T-cell (primary cell): ENCODE measurements at places on chromosomes 2 and 18. TPM values are rescaled to one million over a fixed set of nuclear protein-coding genes. Genes with fewer than 3 reads are reported as not detected.

- H3K4me1 ChIP-seq = no peaks in the 10 kb centered on the region
- DNase-seq = no peak
These were observed 64.0 kb downstream of the LPIN1 start for GRCh38 chr2:11810237-11810977.

DNA sequence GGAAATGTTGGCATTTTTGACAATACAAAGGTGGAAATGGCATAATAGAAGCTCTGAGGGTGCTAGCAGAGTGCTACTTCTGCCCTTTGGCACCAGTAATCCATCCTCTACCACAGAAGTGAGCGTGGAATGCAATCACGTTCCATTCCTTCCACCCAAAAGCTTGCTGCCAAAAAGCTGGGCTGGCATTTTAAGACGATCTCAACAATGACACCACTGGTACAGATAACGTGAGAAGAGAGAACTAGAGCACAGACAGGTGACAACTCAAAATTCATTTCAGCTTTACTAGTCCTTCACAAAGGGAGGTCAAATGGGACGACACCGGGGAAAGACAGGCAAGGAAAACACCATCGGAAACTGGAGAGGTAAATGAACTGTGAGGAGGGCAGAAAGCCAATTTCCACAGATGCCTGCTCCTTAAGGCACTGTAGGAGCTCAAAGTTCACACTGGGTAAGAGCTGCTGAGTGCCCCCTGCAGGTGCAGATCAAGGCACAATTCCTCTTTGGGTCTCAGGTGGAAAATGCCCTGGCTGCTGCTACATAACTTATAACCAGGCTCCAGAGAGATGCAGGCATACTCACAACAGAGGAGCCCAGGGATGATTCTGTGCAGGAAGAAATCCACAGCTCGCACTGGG, 50.7 kb upstream of the RNU4ATAC start:
- no peak overlapping the region for H3K4me3 ChIP-seq
- H3K36me3 ChIP-seq = peaks cover 2% of the 10 kb centered on the region
- no peak overlapping the region for H3K27ac ChIP-seq
- H3K27me3 ChIP-seq = no peaks in the 10 kb centered on the region
- DNase-seq = no peak

DNA sequence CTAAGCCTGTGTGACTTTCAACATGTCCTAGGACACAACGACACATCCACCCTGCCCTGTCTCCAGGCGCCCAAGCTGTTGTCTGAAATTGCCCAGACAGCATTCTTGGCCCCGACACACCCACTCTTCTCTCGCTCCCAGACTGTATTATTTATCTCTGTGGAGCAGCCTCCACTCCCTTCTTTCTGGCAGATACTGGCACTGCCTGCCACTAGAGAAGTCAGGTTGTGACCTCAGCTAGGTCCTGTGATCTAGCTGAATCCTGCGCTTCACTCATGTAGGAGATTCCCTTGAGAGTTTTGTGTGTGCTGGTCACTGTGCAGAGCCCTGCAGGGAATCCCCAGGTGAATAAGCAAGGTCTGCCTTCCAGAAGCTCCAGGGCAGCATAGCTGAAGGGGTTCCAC, 77.1 kb upstream of the TNP1 start:
- no peaks in the 10 kb centered on the region for H3K27me3 ChIP-seq
- no peak overlapping the region for H3K27ac ChIP-seq
- no peaks in the 10 kb centered on the region for H3K36me3 ChIP-seq
- no peaks in the 10 kb centered on the region for H3K4me1 ChIP-seq
- no peak overlapping the region for H3K4me3 ChIP-seq
- no peak for DNase-seq

GRCh38 chr2:128545085-128545484, 226.4 kb upstream of the HS6ST1 start:
- DNase-seq = no peak
- H3K4me1 ChIP-seq = no peaks in the 10 kb centered on the region
- no peak overlapping the region for H3K27ac ChIP-seq
- H3K27me3 ChIP-seq = peaks cover 3% of the 10 kb centered on the region
- H3K36me3 ChIP-seq = no peaks in the 10 kb centered on the region

- H3K4me3 ChIP-seq = no peak overlapping the region
- H3K4me1 ChIP-seq = no peaks in the 10 kb centered on the region
- peak; percentile 16 for DNase-seq
- no peaks in the 10 kb centered on the region for H3K36me3 ChIP-seq
- no peaks in the 10 kb centered on the region for H3K27me3 ChIP-seq
These were observed 113.1 kb downstream of the GATA6 start for GRCh38 chr18:22282311-22283115.

DNA sequence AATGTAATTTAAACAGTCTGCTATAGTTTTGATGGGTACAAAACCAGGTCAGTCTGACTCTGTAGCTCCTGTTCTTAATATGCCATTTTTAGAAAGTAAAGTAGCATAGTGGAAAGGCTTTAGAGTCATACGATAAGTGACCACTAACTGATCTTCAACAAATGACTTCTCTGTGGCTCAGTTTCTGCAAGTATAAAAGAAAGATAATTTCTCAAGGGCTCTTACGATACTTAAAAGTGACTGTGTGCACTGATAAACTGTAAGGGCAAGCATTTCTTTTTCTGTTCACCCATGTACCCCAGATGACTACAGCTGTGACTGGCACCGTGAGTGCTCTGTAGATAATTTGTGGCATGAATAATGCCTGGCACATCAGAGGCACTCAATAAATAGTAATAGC, 178.7 kb downstream of the LCLAT1 start:
- H3K4me3 ChIP-seq = no peak overlapping the region
- H3K4me1 ChIP-seq = no peaks in the 10 kb centered on the region
- H3K27ac ChIP-seq = no peak overlapping the region
- no peak for DNase-seq
- no peaks in the 10 kb centered on the region for H3K36me3 ChIP-seq

DNA sequence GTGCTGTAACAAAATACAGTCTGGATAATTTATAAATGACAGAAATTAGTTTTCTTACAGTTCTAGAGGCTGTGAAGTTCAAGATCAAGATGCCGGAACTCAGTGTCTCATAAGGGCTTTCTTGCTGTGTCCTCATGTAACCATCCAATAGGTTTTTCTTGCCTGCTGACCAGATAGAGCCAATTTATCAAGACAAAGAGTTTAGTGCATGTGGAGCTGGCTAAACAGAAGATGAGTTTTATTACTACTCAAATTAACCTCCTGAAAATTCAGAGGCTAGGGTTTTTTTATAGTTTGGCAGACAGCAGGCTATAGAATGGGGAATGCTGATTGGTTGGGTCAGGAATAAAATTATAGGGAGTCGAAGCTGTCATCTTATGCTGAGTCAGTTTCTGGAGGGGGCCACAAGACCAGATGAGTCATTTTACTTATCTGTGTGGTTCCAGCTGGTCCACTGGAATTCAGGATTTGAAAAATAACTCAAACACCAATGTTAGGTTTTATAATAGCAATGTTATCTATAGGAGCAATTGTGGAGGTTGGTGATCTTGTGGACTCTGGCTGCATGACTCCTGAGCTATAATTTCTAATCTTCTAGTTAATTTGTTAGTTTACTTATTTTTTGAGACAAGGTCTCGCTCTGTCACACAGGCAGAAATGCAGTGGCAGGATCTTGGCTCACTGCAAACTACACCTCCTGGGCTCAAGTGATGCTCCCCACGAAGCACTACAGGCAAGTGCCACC, 3.2 kb upstream of the PDK1 start:
- no peak overlapping the region for H3K4me3 ChIP-seq
- DNase-seq = no peak
- no peak overlapping the region for H3K27ac ChIP-seq
- H3K4me1 ChIP-seq = peaks cover 23% of the 10 kb centered on the region
- no peaks in the 10 kb centered on the region for H3K36me3 ChIP-seq

GRCh38 chr2:152537081-152537651, 180.1 kb downstream of the PRPF40A start:
- no peak overlapping the region for H3K27ac ChIP-seq
- H3K27me3 ChIP-seq = no peaks in the 10 kb centered on the region
- no peaks in the 10 kb centered on the region for H3K36me3 ChIP-seq
- no peaks in the 10 kb centered on the region for H3K4me1 ChIP-seq

GRCh38 chr2:18829251-18829902, 240.0 kb upstream of the NT5C1B start:
- H3K4me1 ChIP-seq = no peaks in the 10 kb centered on the region
- H3K36me3 ChIP-seq = no peaks in the 10 kb centered on the region
- H3K27me3 ChIP-seq = no peaks in the 10 kb centered on the region
- DNase-seq = no peak
- no peak overlapping the region for H3K4me3 ChIP-seq

Gene PFN4
- total RNA-seq = not detected

DNA sequence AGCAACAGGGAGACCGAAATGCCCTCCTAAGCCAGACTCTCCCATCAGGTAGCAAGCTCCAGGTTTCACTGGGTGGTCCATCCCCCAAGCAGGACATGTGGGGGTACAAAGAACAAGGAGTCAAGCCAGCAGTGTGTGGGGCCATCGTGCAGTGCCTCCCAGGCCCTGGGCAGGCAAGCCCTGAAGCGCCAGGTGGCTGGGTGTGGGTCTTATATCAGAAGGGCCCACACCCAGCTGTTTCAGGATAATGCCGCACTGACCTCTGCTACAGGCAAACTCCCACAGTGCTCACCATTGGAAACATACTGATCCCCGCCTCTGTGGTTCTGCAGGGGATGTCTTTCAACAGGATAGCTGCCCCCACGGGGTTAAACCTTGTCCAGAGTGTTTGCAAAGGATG, 174.2 kb upstream of the SMAD2 start:
- H3K27me3 ChIP-seq = peaks cover 30% of the 10 kb centered on the region
- no peak overlapping the region for H3K27ac ChIP-seq
- no peak overlapping the region for H3K4me3 ChIP-seq
- DNase-seq = no peak
- no peaks in the 10 kb centered on the region for H3K4me1 ChIP-seq

DNA sequence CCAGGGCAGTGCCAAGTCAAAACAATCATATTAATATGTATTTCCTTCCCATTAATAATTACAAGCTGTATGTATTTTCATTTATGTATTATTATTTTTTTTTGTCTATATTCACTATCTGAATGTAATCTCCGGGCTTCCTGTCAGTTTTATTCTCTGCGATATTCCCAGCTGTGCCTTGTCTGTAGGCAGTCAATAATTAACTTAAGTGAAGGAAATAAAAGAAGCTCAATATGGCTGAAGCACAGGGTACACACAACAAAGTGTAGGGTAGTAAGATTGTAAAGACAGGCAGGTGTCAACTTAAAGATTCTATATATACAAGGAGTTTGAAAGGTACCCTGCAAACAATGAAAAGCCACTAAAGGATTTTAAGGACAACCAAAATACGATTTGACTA, 122.9 kb downstream of the ROCK1 start:
- no peaks in the 10 kb centered on the region for H3K27me3 ChIP-seq
- no peaks in the 10 kb centered on the region for H3K36me3 ChIP-seq
- DNase-seq = no peak
- no peak overlapping the region for H3K4me3 ChIP-seq
- H3K27ac ChIP-seq = no peak overlapping the region

Gene CXCR2
- total RNA-seq = not detected

GRCh38 chr2:73072416-73072815, 904 bp upstream of the SFXN5 start:
- no peaks in the 10 kb centered on the region for H3K36me3 ChIP-seq
- no peaks in the 10 kb centered on the region for H3K27me3 ChIP-seq
- H3K27ac ChIP-seq = no peak overlapping the region
- H3K4me1 ChIP-seq = peaks cover 22% of the 10 kb centered on the region
- no peak for DNase-seq

GRCh38 chr18:46073474-46074331, 1.6 kb upstream of the PSTPIP2 start:
- H3K27me3 ChIP-seq = no peaks in the 10 kb centered on the region
- peaks cover 5% of the 10 kb centered on the region for H3K4me1 ChIP-seq
- no peaks in the 10 kb centered on the region for H3K36me3 ChIP-seq
- no peak overlapping the region for H3K4me3 ChIP-seq
- peak; percentile 44 for DNase-seq

DNA sequence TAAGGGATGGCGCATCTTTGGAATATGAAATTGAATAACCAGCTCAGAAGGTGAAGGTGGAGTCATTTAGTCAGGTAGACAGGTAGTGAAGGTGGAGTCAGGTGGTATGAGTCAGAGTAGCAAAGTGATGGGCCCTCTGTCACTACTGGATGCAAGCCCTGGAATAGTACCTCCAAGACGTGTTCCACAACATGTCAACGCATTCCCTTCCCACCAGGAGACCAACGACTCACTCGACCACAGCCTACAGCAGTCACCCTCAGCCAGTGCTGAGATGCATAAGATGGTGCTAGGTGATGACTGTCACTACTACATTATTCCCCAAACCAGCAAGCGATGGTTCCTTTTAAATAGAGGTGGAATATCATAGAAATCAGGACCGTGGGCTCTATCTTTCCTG, 6.8 kb downstream of the CPLX4 start:
- H3K27ac ChIP-seq = no peak overlapping the region
- no peak overlapping the region for H3K4me3 ChIP-seq
- DNase-seq = no peak
- H3K4me1 ChIP-seq = no peaks in the 10 kb centered on the region

Gene PLEKHH2
- total RNA-seq = 1.8 TPM

DNA sequence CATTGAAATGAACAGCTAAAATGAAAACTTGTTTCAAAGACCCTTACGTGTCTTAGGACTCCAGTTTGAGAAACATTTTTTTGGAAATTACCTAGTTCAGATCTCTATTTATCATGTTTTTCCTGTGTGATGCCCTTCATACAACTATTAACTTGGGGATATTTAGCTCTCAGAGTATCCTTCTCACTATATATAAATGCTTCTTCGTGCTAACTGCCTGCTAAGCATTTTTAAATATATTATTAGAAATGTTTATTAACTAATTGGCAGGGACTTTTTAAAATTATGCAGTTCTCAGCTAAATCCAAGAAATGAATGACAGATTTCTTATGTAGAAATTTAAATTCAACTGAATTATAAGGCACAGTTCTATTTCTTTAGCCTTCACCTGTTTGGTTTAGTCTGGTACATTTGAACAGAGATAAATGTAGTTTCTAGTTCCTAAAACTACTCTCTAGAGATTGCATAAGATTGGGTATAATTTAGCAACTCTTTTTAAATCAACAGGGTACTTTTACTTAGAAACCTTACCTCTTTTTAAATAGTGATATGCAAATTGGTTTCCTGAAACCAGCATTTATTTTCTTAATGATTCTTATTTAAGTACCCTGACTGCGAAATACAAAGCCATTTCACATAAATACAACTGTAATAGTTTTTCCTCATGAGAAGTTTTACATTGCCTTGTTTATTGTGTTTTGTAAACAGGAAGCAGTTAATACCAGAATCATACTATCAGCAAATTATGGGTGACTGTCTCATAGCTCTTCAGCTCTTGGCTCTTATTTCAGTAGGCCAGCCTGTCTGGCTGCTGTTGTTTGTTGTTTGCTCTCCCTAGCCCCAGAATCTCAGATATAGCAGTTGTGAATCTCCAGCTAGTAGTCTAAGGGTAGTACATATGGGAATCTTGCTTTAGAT, 140.7 kb downstream of the PTRHD1 start:
- H3K27me3 ChIP-seq = no peaks in the 10 kb centered on the region
- H3K4me1 ChIP-seq = no peaks in the 10 kb centered on the region
- no peak overlapping the region for H3K4me3 ChIP-seq
- H3K36me3 ChIP-seq = no peaks in the 10 kb centered on the region
- DNase-seq = no peak

Gene GPR45
- not detected for total RNA-seq

GRCh38 chr18:66534110-66534509, 69.8 kb downstream of the CDH19 start:
- H3K27me3 ChIP-seq = no peaks in the 10 kb centered on the region
- no peaks in the 10 kb centered on the region for H3K4me1 ChIP-seq
- no peak overlapping the region for H3K27ac ChIP-seq
- H3K36me3 ChIP-seq = no peaks in the 10 kb centered on the region

Gene LYPD6B
- total RNA-seq = not detected
